Glomerular endothelial cell (primary cell): ENCODE measurements at places on chromosomes 6 and 20. TPM values are rescaled to one million over a fixed set of nuclear protein-coding genes. Genes with fewer than 3 reads are reported as not detected.

- DNase-seq: no peak
These were observed 380.6 kb upstream of the JAG1 start for GRCh38 chr20:11054266-11054993.

DNA sequence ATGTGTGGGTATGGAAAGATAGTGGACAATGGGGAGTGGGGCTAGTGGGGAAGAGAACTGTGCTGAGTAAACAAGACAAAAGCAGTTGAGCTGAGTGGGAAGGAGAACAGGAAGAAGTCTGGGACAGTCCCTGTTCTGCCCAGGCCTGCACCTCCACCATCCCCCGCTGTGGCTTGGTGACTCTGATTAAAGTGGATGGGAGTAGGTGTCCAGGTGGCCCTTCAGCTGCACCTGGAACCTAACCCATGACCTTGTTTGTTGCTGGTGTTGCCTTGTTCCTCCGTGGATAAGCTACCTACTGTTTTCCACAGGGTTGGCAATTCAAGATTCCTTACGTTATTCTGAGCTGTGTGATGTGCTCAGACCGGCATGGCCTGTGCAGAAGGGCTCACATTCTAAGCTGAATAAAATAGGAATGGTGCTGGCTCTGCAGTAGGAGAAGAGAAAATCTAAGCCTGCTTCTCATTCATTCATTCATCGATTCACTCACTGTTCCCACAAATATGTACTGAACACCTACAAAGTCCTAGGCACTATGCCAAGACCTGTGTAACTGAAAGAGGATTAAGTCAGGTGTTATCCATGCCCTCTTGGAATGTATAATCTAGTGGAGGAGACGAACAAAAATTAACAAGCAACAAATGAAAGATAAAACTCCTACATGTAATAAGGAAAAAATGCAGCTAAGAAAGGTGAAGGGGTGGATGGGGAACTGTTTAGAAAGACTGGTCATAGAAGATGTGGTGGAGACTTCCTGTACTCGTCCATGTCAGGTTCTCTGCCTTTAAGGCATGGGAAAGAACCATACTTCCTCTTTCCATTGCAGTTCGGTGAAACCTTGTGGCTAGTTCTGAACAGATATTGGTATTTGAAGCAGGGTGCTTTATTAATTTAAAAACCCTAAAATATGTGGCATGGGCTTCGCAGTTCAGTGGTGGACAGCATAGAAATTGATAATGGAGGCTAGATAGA is 10.1 kb upstream of the CALHM6 start:
- no peak for DNase-seq

- no peak for DNase-seq
These were observed 41.7 kb downstream of the CNBD2 start for GRCh38 chr20:36010076-36010475.

Gene BCL2L1
- total RNA-seq: 143 and 241 TPM in 2 replicates

Gene SNX3
- 216 and 235 TPM in 2 replicates for total RNA-seq

DNA sequence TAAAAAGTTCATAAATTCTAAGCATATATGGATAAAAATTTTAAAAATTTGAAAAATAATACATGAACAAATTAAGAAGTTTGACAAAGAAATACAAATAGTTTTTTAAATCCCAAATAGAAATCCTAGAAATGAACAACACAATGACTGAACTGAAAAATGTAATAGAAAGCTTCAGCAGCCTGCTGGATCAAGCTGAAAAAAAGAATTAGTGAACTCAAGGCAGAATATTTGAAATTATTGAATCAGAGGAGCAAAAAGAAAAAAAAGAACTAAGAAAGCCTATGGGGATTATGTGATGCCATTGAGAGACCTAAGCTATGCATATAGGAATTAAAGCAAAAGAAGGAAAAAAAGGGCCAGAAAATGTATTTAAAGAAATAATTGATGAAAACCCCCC is 39.9 kb upstream of the TFB1M start:
- no peak for DNase-seq

Gene EPPIN
- total RNA-seq: not detected in 2 replicates

GRCh38 chr6:161095916-161096315 is 104.3 kb downstream of the MAP3K4 start:
- DNase-seq: no peak

- no peak for DNase-seq
These were observed 24.3 kb upstream of the CCN5 start for GRCh38 chr20:44690781-44691423.

DNA sequence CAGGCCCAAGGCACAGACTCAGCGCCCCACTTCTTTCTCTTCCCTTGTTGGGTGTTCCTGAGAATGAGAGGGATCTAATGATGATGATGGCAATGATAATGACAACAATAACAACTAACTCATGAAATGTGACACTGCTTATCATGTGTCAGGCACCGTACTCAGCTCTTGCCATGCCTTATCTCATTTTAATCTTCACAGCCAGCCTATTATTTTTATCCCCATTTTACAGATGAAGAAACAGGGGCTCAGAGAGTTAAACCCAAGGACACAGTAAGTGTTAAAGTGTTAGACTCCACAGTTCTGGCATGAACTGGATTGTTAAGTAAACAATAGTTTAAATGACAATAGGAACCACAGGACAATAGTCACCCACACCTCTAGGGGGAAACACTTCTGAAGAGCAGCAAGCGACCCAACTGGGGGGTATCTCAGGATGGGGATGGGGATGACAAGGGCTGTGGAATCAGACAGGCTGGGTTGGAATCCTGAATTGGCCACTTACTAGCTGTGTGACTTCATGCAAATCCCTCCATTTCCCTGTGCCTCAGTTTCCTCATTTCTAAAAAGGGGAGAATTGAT is 12.5 kb downstream of the RSPH9 start:
- no peak for DNase-seq

- DNase-seq: no peak
These were observed 127.8 kb downstream of the ATXN1 start for GRCh38 chr6:16633465-16633864.

Gene OPRM1
- total RNA-seq: not detected in 2 replicates

Gene SFT2D1
- total RNA-seq: 28.0 and 34.4 TPM in 2 replicates

Gene KIAA1755
- total RNA-seq: 0.97 and 6.0 TPM in 2 replicates

DNA sequence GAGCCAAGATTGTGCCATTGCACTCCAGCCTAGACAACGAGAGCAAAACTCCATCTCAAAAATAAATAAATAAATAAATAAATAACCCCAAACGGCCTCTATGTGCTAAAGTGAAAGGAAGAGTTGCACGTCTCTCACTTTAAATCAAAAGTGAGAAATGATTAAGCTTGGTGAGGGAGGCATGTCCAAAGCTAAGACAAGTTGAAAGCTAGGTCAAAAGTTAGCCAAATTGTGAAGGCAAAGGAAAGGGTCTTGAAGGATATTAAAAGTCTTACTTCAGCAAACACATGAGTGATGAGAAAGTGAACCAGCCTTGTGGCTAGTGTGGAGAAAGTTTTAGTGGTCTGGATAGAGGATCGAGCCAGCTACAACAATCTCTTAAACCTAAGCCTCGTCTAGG is 14.3 kb downstream of the ZBP1 start:
- DNase-seq: no peak

DNA sequence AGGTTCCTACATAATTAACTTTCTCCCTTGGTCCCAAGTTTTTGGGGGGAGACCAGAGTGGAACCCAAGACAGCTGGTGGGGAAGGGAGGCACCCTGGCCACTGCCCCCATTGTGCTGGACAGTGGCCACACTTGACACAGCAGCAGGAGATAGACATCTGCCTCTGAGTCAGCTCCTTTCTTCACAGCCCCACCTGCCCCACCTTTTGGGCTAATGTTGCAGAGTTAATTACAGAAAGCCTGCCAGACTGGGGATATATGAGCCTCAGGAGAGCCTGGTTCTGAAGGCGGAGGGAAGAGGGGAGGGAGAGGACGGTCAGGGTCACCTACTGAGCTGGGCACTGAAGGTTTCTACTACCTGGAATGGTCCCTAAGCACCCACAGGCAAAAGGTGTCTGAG is 50.6 kb downstream of the MAFB start:
- no peak for DNase-seq

- DNase-seq: no peak
These were observed 292.0 kb upstream of the ARID1B start for GRCh38 chr6:156485150-156485549.

Gene ARMH2
- not detected in 2 replicates for total RNA-seq

GRCh38 chr6:53033764-53034163 is 31.4 kb upstream of the FBXO9 start:
- DNase-seq: peak; percentile 3

GRCh38 chr20:48220033-48220633 is 434.9 kb upstream of the SULF2 start:
- DNase-seq: no peak

- DNase-seq: no peak
These were observed 8.0 kb downstream of the MAP3K5 start for GRCh38 chr6:136784271-136784664.

DNA sequence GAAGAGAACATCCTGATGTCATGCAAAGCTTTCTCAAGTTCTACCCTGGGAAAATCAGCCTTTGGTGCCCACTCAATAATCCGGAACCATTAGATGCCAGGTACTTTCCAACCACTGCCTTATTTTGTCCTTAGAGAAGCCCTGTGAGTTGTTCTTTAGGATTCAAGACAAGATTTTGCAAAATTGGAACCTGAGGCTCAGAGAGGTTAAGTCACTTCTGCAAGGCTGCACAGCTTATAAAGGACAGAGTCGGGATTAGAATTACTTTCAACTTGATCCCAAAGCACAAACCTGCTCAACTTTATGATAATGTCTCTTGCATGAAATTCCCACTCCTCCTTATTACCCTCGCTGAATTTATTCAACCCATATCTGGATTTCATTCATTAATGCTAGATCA is 287.2 kb downstream of the PTPRT start:
- no peak for DNase-seq

GRCh38 chr20:62411479-62412193 is 4.6 kb upstream of the CABLES2 start:
- no peak for DNase-seq

GRCh38 chr6:167294651-167295494 is 3.8 kb downstream of the UNC93A start:
- DNase-seq: no peak

DNA sequence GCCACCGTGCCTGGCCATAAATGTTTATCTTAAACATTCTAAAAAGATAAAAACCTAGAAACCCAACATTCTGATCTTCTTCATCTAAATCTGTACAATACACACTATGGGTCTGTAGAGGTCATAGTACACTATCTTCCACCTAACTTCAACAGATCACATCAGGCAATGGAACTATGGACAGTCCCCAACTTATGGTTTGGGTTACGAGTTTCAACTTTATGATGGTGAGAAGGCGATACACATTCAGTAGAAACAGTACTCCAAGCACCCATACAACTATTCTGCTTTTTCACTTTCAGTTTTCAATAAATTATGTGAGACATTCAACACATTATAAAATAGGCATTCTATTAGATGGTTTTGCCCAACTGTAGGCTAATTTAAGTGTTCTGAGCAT is 23.1 kb downstream of the FKBP5 start:
- DNase-seq: no peak

Gene COL11A2
- under 0.01 and 0.53 TPM in 2 replicates for total RNA-seq

- no peak for DNase-seq
These were observed 52.2 kb downstream of the KDM1B start for GRCh38 chr6:18207438-18207837.

Gene HTR1B
- 0.58 and 3.4 TPM in 2 replicates for total RNA-seq

Gene HDGFL1
- not detected in 2 replicates for total RNA-seq

Gene RAD21L1
- total RNA-seq: not detected in 2 replicates

- no peak for DNase-seq
These were observed 15.8 kb downstream of the POM121L2 start for GRCh38 chr6:27296106-27296783.

DNA sequence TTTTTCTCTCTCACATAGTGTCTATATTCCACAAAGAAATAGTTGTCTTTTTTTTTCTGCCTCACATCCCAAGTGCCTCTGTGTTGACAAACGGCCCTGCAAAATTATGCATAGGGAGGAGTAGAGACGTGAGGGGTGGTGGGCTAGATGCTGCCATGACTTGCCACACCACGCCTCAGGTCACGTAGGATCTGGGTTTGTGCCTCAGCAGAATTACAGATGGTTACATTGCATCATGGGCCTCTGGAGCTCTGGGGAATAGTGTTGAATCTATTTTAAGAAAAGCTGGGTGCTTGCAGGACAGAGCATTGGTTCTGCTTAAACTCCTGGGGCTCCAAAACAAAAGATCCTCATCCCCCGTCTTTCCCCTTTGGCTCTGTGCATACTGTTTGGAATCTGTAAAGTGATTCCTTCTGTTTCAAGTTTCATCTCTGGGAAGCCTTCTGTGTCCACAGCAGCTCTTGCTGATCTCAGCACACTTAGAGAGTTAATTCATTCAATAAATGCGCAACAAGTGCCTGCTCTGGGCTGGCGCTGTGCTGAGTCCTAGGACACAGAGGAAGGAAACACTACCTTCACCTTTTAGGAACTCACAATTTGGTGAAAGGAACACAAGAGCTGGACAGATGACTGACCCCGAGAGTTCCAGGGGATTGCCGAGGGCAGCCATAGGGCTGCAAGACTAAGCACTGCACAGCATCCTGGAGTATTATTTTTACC is 2.4 kb downstream of the FANCE start:
- no peak for DNase-seq

GRCh38 chr6:136303516-136303915 is 13.9 kb upstream of the BCLAF1 start:
- no peak for DNase-seq

- no peak for DNase-seq
These were observed 374.2 kb upstream of the FLRT3 start for GRCh38 chr20:14711652-14712051.

- no peak for DNase-seq
These were observed 117.9 kb upstream of the MLN start for GRCh38 chr6:33921745-33922144.
